ENCODE measurements at places on chromosomes 7 and 10.

GRCh38 chr7:30163231-30163894 lies 28.6 kb downstream of the MTURN start:
- DNase-seq, result no peak

DNA sequence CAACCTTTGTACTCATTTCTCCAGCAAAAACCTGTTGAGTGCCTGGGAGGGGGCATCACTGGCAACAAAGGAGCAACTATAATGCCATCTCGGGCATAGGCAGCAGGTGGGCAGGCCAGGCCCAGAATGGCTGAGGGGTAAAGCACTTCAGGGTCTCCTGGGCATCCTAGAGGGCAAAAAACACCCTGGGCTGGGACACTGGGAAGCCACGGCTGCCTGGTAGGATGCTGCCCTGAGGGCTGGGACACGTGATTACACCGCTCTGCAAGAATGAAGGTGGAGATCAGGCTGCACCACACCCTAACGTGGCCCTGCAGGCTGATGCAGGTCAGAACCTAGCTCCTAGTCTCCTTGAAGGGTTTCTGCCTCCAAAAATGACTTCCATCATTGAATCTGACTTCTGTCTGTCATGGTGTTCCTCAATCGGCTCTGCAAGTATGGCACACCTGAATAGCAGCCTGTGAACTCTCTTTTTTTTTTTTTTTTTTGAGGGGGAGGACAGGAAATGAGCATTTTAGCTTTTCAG lies 4.5 kb upstream of the TRAPPC14 start:
- DNase-seq, result no peak

- DNase-seq, result no peak
Measured at GRCh38 chr7:108247614-108248013, 117.5 kb upstream of the LAMB4 start.

DNA sequence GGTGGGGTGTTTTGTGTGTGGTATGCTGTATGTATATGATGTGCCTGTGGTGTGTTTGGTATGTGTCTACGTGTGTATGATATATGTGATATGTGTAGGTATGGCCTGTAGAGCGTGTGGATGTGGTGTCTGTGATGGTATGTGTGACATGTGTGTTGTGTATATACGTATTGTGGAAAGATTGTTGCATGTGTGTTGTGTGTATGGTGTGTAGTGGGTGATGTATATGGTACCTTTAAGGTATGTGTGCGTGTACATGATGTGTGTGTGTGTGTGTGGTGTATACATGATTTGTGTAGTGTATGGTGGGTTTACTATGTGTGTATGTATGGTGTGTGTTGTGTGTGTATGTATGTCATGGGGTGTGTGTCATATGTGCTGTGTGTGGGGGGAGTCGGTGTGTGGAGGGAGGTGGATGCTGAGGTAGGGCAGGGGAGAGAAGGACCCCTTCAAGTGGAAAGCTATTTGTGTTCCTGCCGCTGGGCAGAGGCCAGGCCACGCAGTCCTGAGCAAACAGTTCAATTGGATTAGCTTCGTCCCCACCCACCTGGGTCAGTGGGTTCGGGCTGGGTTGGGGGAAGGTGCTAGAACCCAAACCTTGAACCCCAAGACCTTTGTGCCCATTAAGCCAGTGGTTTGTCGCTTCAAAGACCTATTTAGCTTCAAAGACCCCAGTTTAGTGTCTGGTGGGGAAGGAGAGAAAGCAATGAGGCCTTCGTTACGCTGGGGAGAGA lies 1.9 kb upstream of the TRPV6 start:
- DNase-seq, result no peak

GRCh38 chr10:124600051-124600880 lies 138.6 kb downstream of the LHPP start:
- DNase-seq, result no peak

GRCh38 chr10:85149766-85150165 lies 821.4 kb downstream of the CCSER2 start:
- no peak for DNase-seq

- no peak for DNase-seq
Measured at GRCh38 chr10:43681220-43681619, 32.5 kb upstream of the ZNF32 start.

- DNase-seq, result peak; percentile 5
Measured at GRCh38 chr10:24513155-24513554, 210.5 kb downstream of the ARHGAP21 start.
